ENCODE measurements at places on chromosomes 16 and 17.

- H3K36me3 ChIP-seq = no peaks in the 10 kb centered on the region
- no peak overlapping the region for H3K27ac ChIP-seq
- no peak for DNase-seq
- peaks cover 42% of the 10 kb centered on the region for H3K4me1 ChIP-seq
- H3K4me3 ChIP-seq = no peak overlapping the region
Observed at GRCh38 chr16:85190572-85190971, 78.3 kb upstream of the CIBAR2 start.

DNA sequence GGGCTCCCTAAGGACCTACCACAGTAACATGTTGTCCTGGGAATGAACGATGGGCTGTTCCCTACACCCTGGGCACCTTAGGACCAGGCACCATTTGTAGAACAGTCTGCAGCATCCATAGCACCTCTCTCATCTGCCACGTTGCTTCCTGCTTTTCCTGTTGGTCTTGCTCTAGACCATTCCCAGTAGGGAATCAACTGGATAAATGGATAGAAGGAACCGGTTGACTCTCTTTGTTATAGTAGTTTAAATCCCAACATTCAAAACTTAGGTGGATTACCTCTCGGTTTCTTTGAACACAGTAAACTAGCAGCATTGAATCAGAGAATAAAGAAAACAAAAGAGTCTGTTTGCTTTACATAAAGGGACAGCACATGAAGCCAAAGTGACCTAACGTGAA is 159.1 kb downstream of the HS3ST3B1 start:
- no peaks in the 10 kb centered on the region for H3K27me3 ChIP-seq
- H3K27ac ChIP-seq = no peak overlapping the region
- no peaks in the 10 kb centered on the region for H3K4me1 ChIP-seq
- no peak for DNase-seq

DNA sequence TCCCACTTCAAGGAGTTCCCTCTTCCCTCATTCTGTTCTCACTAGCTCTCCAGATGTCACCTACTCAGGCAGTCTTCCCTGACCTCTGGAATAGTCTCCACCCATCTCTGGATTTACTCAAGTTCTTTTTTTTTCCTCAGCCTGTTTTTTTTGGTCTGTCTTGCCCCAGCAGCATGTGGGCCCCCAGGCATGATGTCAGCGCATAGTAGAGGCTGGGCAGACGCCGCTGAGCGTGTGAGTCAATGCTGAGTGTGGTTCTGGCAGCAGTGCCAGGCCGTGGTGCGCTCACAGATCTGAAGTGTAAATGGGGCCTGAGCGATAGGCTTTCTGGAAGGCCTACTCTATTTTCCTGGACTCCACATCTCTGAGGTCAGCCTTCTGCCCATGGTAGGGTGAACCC is 2.7 kb upstream of the KCNJ18 start:
- no peak overlapping the region for H3K27ac ChIP-seq
- DNase-seq = no peak
- peaks cover 10% of the 10 kb centered on the region for H3K27me3 ChIP-seq
- no peaks in the 10 kb centered on the region for H3K4me1 ChIP-seq

DNA sequence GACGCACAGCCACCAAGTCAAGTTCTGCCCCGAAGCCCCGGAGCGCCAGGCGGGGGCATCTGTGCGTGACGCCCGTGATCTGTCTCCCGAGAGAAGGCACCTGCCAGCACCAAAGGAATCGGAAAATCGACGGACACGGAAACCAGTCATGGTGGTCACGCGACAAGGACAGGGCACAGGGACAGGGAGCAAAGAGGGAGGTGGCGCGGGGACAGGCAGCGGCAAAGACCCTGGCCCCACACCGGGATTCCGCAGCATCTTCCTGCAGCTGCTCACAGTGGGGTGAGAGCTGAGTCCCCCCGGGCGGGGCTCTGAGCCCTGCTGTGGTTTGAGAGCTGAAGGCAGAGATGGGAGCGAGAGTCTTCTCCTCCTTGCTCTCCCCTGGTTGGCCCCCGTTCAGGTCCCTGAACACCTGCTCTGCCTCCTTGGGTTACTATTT is 56.4 kb downstream of the ABR start:
- peak overlapping the region; percentile 62 for H3K27ac ChIP-seq
- peaks cover 27% of the 10 kb centered on the region for H3K4me1 ChIP-seq
- no peak for DNase-seq
- H3K27me3 ChIP-seq = no peaks in the 10 kb centered on the region
